ENCODE measurements at places on chromosomes 13 and 19. TPM values are rescaled to one million over a fixed set of nuclear protein-coding genes. Genes with fewer than 3 reads are reported as not detected.
A peak's percentile ranks its signal among the peaks of the same experiment; 100 is the strongest.

The HTR2A gene
- total RNA-seq: 0.33 TPM

The CEACAM21 gene
- not detected for total RNA-seq

The ZNF835 gene
- 3.6 TPM for total RNA-seq

GRCh38 chr13:30551189-30551588 is 66.5 kb upstream of the USPL1 start:
- peak; percentile 47 for DNase-seq

DNA sequence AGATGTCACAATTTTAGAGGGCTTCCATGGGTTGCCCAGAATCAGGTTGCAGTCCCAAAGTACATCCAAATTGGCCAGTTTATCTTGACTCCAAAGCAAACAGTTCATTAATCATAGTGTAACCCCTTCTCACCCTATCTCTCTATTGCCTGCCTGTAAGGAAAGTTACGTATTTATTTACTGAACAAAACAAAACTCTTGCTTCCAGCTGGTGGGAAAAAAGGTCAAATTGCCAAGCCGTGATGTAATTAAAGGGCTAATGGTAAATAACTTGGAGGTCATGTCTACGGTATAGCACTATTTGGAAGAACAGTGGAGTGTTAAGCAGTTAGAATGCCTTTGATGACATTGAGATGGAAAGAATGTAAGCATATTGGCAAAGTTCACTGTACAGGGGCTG is 214.0 kb downstream of the DLEU7 start:
- peak; percentile 33 for DNase-seq

- no peak for DNase-seq
Measured at GRCh38 chr19:17965370-17966128, 1.4 kb upstream of the KCNN1 start.

DNA sequence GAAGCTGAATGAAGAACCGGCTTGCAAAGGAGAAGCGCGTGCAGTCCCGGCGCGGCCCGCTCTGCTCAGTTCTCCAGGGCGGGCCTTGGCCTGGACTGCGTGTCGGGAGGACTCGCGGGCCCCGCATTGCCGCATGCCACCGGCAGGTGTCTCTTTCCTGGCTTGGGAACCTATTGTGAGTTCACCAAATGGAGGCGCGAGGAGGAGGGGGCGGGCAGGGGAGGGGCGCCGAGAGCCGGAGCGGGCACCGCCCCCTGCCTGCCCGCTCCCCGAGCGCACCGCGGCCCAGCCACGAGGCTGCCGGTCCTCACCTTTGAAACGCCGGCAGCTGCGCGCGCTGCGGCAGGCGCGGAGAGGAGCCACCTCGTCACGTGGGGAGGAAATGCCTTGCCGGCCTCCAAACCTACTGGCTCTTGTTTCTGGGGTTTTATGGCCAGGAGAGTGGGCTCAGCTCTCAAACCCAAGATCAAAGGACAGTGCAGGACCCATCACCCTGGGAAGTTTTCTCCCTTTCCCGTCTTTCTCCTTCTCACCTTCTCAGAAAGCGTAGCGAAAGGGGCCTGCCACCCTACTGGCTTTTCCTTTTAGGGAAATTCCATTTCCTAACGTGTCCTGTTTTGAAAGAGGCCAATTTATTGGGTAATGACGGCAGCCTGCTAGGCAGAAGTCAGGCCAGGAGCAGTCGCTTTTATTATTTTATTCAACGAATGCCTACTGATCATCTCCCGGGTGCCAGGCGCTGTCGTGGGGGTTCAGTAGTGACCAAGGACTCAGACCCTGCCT is 13.8 kb upstream of the UBE2L5 start:
- DNase-seq: peak; percentile 87

DNA sequence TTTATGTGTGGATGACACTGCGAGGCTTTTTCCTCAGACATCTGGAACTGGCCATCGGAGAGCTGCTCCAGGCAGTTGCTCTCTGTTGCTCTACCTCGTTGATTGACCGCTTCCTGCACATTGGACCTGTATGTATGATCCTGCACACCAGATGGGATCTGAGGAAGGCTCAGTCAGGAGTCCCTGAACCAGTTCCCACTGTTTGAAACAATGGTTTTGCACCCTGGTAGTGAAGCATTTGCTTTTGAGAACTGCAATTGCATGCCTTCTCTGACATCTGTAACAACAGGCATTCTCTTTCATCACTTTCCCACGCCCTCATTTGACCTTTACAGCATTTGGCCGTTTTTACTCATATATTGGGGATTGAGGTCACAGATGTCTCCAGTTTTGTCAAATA is 61.1 kb upstream of the NPAS1 start:
- peak; percentile 36 for DNase-seq

GRCh38 chr13:111270765-111271698 is 49.4 kb upstream of the TEX29 start:
- DNase-seq: peak; percentile 52

Measured in fibroblast of lung (primary cell).